Large intestine (tissue), 12 donors: ENCODE measurements at places on chromosomes 16 and 17.

- no peak for DNase-seq
Observed at GRCh38 chr17:70668276-70668937, 499.1 kb downstream of the KCNJ2 start.

DNA sequence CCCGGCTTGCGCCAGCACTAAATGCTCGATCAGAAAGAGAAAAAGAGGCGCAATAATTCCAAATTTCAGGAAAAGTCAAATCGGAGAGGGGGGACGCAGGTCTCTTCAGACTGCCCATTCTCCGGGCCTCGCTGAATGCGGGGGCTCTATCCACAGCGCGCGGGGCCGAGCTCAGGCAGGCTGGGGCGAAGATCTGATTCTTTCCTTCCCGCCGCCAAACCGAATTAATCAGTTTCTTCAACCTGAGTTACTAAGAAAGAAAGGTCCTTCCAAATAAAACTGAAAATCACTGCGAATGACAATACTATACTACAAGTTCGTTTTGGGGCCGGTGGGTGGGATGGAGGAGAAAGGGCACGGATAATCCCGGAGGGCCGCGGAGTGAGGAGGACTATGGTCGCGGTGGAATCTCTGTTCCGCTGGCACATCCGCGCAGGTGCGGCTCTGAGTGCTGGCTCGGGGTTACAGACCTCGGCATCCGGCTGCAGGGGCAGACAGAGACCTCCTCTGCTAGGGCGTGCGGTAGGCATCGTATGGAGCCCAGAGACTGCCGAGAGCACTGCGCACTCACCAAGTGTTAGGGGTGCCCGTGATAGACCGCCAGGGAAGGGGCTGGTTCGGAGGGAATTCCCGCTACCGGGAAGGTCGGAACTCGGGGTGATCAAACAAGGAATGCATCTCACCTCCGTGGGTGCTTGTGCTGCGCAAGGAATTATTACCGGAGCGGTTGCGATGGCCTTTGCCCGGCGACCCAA, 4.0 kb upstream of the DLX4 start:
- DNase-seq: no peak

GRCh38 chr17:8629371-8630226, 926 bp downstream of the MYH10 start:
- DNase-seq: peak; percentile 20

- DNase-seq: no peak
Observed at GRCh38 chr16:48231727-48232492, 12.2 kb upstream of the LONP2 start.

DNA sequence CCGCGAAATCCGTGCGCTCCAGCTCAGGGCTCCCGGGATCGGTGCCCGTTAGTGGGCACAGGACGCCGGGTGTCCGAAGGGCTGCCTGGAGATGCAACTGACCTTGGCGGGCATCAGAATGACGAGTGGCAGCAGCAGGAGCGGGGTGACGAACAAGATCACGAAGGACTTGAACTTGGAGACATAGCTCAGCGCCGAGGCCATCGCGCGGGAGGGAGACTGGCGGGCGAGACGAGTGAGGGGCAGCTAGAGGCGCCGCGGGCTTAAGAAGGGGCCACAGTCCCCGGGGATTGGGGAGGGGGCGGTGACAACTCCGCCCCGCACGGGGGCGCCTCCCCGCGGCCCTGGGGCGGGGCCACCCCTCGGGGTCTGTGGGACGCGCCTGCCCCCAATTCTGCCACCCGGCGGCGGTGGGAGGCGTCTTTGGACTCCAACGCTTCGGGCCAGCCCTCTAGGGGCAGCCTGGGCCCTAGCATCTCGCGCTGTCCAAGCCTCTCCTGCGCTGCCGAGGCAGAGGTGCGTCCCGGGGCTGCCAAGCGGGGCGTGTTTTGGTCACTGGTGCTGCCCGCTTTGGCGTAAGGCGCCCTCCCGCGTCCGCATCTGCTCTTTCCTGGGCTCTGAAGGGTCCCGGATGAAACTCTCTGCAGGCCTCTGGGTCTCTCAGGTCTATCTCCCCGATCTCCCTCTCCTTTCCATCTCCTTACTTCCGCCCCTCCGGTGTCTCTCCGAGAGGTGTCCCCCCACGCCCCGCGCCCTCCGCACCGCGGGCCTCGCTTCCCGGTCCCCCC, at the start of gene SLC13A5:
Gene SLC13A5 (minus strand): TSS at position 240 of the 788 bp plus-strand sequence. CDS start 36 bp downstream, at position 204.
- peak; percentile 9 for DNase-seq

- DNase-seq: no peak
Observed at GRCh38 chr16:28168991-28169554, 42.7 kb downstream of the XPO6 start.

GRCh38 chr16:89004209-89004831, 27.3 kb upstream of the CBFA2T3 start:
- no peak for DNase-seq

- DNase-seq: no peak
Observed at GRCh38 chr17:74089869-74090464, 113.5 kb upstream of the RPL38 start.

GRCh38 chr16:53305743-53306142, 128.5 kb upstream of the RBL2 start:
- no peak for DNase-seq

DNA sequence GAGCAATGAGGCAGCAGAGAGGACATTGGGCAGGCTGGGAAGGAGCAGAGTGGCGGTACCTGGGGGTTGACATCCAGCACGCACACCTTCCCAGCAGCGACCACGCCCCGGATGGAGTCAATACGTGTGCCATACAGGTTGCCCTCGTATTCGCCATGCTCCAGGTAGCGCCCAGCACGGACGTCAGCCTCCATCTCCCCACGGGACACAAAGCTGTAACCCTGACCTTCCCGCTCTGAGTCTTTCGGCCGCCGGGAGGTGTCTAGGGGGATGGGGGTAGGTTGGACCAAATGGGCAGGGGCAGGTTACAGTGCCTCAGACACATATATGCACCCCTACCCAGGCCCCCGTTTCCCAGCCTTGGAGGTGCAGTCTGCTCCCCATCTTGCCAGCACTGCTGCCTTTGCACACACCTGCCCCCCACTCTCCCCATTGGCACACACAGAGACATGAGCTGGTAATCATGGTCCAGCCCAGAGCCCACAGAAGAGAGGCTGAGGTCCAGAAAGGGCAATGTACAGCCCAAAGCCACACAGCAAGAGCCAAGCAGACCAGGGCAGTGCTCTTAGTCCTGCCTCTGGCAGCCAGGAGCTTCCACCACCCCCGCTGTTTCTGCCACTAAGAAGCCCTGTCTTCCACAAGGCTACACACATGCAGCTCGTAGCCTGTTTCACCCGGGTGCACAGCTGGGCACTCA, 27.5 kb downstream of the MPP2 start:
- DNase-seq: no peak

GRCh38 chr16:57106767-57107166, 14.4 kb downstream of the CPNE2 start:
- DNase-seq: no peak

GRCh38 chr17:40545660-40546059, 19.6 kb downstream of the CCR7 start:
- no peak for DNase-seq

- no peak for DNase-seq
Observed at GRCh38 chr17:72351884-72352346, 231.1 kb downstream of the SOX9 start.

DNA sequence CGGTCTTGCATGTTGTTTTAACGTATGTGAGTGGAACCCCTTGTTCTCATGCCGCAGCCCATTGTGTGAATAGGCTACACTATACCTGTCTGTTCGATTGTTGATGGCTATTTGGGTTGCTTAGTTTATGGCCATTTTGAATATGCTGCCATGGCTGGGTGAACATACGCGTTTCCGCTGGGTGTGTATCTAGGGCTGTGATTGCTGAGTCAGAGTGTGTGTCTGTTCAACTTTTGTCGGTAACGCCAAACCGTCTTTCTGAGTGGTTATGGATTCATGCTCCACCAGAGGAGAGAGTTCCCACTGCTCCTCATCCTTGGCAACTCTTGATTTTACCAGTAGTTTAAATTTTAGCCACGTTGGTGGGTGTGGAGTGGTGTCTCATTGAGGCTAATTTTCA, 77.0 kb downstream of the METRNL start:
- DNase-seq: no peak

DNA sequence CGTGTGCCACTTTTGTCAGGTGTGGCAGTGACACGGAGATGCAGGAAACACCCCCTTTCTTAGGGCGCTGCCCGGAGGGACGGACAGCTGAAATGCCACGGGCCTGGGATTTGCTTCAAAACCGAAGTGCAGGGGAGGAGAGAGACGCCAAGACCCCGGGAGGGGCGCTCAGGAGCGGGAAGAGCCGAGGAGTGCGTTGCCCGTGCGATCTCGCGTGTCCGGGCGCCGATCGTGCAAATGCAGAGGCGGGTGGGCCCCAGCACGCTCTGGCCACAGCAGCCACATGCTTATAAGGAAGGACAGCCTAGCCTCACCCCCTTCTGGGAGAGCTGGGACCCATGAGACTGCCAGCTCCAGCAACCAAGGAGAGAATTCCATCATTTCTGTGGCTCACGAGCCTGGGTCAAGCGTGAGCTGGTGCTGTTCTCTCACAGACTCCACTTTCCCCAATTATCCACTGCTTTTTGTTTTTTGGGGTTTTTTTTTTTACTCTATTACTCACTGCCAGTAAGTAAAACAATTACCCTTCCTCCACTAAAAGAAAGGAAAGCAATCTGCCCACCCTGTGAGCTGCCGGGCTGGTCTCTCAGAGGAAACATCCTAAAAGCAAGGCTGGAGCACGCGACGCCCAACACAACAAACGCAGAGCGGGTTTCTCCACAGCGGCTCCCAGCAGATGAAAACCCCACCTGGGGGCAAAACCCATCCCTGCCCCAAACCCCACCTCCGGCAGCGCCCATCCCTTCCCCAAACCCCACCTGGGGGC, 27.2 kb upstream of the C16orf95 start:
- no peak for DNase-seq

DNA sequence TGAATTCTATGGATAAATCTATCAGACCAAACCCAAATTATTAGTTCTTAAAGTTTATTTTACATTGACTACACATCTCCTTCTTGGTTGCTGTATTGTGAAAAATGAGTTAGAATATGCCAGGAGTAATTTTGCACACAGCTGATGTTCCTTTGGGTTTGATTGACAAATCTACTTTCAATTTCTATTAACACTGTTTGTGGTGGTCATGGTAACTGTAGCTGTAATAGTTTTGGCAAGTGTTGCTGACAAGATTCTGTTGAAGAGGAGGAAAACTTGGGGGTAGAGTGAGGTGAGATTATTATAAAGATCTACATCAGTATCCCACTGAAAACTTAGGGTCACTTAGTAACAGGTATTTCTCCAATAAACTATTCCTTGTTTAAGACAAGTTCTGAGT, 30.3 kb downstream of the MRTFB start:
- no peak for DNase-seq

- DNase-seq: no peak
Observed at GRCh38 chr17:65099475-65099874, 37.7 kb upstream of the RGS9 start.

GRCh38 chr17:29977836-29978235, 36.4 kb downstream of the EFCAB5 start:
- no peak for DNase-seq

DNA sequence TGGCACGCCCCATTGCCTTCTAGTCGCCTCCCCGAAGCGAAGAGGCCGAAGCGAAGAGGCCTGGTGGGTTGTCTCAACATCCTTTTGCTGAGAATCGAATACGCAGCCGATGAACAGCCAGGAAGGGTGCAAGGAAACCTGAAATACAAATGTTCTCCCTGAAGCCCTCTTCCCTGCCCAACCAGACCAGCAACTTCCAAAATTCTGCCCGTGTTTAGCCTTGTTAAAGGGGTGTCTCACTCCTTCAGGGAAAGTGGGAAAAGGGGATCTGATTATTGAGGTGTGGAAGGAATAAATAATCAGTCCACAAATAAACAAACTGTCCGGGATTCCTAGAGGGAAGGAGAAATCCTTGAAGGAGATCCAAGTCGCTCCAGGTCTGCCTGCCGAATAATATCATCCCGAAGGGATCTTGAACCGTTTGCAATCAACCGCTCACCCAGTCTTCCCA, 1.4 kb upstream of the FOXC2 start:
- DNase-seq: no peak

DNA sequence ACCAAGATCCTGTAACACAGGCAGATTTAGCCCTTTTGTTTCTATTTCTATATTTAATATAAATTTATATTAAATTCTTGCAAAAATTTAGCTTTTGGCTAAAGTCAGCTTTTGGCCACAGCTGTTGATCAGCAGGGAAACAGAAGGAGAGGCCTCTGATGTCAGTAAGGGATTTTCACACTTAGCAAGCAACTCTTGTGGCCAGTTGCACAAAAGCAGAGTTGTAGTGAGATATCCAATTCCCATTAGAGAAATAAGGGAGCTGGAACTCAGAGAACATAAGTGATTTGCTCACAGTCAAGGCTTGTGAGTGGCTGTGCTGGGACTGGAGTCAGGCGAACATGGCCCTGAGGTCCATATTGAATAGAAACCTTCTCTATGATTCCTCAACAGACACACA, 16.7 kb upstream of the HEATR6 start:
- no peak for DNase-seq

- no peak for DNase-seq
Observed at GRCh38 chr17:47224966-47225365, 15.8 kb downstream of the MYL4 start.

DNA sequence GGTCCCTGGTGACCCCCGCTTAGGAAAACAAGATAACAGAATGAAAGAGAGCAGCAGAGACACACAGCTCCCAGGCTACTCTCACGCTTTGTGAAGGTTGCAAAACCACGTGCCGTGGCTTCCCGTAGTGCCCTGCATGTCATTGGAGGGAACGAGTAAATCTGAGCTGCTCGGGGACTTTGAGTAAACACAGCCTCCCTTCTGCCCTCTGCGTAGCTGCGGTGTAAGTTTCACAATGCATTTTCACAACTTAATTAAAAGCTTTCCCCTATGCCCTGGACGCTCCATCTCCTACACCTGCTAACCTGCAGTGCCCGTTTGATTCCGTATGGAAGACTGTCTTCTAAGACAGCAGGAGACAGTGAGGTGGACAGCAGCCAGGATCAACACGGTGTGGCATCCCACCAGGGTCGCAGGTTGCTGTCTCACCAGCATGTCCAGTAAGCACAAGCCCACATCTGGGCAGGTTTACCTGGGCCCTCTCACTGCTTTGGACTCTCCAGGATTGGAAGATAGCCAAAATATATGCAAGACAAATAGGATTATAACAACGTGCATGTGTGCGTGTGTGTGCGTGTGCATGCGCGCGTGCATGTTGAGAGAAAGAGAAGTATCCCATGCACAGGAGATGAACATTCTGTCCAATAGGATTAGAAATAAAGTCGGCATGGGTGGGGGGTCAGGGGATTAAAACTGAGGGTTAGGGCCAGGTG, 116.4 kb upstream of the RCVRN start:
- DNase-seq: peak; percentile 39

DNA sequence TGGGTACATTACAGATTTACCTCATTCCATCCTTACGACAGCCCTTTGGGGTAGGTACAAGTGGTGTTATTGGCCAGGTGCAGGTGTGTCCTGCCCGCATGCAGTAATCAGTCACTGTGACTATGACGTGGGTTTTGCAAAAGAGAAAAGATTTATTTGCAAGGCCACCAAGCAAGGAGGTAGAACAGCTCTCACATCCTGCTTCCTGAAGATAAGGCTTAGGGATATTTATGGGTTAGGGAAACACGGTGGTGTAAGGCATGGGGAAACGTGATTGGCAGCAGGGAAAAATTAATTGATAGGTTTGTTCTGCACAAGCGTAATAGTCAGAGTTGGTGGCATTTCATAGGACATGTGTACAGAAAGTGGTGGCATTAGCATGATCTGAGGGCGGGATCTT, 214.8 kb downstream of the PARN start:
- no peak for DNase-seq
